ENCODE measurements at places on chromosomes 12 and 14.

DNA sequence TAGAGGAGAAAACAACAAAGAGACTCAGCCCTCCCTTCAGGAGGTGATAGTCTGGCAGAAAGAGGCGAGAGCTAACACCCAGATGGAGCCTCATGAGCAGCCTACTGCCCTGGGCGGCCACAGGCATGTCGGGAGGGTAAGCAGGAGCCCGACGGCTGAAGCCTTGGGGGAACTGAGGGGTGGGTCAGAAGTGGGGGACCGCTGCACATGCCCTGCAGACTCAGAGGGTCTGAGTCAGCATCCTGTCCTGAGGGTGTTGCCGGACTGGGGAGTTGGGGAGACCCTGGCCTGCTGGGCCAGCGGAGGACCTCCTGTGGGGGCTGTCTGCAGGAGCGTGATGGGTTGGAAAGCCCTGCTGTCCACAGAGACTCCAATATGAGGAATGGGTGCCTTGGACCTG lies 15.9 kb upstream of the INF2 start:
- no peak for DNase-seq

- peak; percentile 67 for DNase-seq
These were observed at the start of gene AACS for GRCh38 chr12:125065021-125065918. Gene AACS (plus strand): TSS chr12:125065435. CDS start chr12:125065585, 150 bp downstream.

GRCh38 chr14:98240376-98240775 lies 1031.6 kb downstream of the BCL11B start:
- no peak for DNase-seq

DNA sequence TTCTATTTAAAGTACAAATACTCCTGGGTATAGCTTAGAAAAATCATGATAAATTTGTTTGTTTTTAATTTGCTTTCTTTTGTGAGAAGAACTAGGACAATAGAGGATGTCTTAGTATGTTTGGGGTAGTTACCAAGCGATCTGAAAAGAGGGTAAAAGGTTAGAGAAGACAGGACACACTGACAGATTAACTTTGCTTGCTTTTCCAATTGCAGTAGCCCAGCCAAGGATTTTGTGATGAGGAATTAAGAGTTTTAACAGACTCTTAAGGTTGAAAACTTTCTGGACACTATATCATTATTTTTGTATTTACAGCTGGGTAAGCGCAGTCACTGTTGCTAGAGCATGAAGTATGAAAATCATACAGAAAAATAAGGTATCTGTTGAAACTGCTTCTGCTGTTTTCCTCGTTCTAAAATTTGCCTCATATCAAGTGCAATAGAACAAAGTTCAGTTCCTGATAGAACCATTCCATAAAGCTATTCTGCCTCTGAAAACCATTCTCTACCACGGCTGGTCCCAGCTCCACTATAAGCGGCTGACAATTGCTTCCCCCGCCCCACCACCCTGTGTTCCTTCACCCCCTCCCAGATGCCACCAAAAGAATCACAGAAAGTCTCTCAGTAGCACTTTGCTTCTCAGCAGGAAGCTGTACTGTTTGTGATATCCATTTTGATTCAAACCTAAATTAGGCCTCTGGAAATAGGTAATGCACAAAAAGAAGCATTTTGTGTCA lies 413.4 kb downstream of the BCAT1 start:
- no peak for DNase-seq

- peak; percentile 66 for DNase-seq
These were observed 4.9 kb downstream of the ZBTB39 start for GRCh38 chr12:57001448-57001906.

DNA sequence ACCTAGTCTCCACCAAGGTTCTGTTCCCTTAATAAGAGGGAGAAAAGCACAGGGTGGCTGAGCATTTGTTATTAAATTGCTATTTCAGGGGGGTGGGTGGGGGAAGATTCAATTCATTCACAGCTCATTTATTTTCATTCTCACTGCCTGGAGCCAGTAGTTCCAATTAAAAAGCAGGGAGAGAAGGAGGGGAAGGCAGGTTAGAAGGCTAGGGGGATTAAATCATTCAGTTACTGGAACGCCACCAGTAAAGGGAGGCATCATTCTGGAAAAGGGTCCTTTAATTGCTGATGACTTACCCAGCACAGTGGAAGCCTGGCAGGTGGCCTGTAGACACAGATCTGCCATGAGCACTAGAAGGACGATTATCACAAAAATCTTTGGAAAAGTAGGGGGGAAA lies 47.4 kb downstream of the NIN start:
- no peak for DNase-seq

GRCh38 chr12:121499929-121500793 lies 80.7 kb downstream of the KDM2B start:
- peak; percentile 90 for DNase-seq

- no peak for DNase-seq
These were observed 49.2 kb downstream of the ACACB start for GRCh38 chr12:109165599-109165998.

DNA sequence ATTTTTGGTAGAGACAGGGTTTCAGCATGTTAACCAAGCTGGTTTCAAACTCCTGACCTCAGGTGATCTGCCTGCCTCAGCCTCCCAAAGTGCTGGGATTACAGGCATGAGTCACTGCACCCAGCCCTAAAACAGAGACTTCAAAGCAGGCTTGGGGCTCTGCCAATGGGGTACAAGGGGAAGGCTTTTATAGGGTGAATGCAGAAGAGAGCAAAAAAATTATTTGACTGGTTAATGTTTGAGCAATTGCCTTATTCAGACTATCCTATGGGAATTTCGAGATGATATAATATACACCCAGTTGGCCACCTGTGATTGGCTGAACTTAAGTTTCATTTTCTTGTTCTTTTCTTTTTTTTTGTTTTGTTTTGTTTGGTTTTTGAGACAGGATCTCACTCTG lies 31.5 kb upstream of the ACTN1 start:
- no peak for DNase-seq

GRCh38 chr12:4810219-4810671 lies 90.0 kb downstream of the GALNT8 start:
- DNase-seq, result no peak

- DNase-seq, result no peak
These were observed 41.7 kb downstream of the TTLL5 start for GRCh38 chr14:75702616-75703261.

GRCh38 chr12:124437617-124438436 lies 129.6 kb downstream of the NCOR2 start:
- DNase-seq, result no peak

DNA sequence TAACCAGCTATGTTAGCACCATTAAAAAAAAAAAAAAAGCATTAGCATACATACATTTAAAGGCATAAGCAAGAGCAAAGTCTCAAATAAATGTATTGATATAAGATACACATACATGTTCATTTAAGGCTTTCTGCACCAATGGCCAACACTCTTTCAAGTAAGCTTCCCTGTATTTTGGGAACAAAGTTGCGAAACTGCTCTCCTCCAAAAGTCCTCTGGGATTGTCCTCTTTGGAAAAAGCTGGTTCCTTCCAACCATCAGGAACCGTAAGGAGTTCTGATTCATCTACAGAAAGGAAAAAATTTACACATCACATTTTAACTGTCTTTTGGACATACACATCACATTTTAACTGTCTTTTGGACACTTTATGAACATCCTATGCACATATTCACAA lies 3.2 kb downstream of the KRR1 start:
- no peak for DNase-seq

GRCh38 chr12:132559652-132560363 lies 50.6 kb downstream of the LRCOL1 start:
- peak; percentile 69 for DNase-seq

GRCh38 chr12:58435647-58436046 lies 484.7 kb downstream of the LRIG3 start:
- no peak for DNase-seq

DNA sequence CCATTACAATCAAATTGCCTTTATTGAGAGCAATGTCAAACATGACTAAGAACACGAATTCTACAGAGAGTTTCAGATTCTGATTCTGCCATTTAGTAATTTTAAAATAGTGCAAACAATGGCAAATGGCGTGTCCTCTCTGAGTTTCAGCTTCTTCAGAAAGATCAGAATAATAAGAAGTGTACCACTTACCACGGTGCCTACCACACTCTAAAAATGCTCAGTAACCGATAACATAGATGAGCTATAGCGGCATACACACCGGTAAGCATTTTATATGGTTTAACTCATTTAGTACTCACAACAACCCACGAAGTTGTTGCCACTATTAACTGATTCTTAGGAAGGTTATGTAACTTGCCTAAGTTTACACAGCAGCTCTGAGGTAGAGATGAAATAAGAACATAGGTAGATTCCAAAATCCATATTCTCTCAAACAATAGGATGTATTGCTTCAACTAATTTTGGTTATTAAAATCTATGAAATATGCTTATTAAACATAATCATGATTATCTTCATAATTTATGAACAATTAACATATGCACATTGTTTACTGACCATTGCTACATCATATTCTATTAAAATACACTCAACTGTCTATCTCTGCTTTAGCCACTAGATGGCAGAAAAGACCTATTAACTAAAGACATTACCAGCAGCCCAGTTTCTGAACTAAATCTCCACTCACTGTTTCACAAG lies 38.3 kb downstream of the SLC6A15 start:
- no peak for DNase-seq

DNA sequence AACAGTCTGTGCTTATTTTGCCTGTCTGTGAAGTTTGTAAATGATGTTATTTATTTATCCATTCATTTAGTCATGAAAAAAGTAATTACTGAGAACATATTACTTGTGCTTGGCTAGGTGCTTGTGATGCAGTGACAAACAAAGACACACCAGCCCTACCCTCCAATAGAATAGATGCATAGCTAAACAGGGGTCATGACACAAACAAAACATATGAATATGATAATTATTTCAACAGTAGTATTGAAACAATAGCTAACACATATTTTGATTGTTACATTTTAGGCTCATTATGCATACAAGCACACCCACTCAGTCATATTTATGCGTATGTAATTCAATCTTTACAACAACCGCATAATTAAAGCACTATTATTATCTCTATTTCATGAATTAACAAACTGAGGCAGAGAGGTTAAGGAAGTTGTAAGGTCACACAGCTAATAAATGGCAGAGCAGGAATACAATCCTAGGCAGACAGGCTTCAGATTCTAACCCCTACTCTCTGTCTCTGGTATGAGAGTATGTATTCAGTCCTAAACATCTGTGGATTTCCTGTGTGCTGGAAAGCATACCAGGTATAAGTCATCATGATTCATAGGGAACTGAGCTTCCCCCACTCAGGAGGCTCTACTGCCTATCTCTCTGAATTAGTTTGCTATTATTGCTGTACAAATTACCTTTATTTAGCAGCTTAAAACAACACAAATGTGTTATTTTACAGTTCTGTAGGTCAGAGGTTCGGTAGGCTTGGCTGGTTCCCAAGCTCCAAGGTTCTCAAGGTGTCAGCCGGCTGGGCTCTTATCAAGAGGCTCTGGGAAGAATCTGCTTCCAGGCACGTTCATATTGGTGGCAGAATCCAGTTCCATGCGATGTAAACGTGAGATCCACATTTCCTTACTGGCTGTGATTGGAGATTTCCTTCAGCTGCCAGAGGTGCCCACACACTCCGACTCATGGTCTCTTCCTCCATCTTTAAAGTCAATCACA lies 509.4 kb downstream of the GALC start:
- DNase-seq, result no peak

DNA sequence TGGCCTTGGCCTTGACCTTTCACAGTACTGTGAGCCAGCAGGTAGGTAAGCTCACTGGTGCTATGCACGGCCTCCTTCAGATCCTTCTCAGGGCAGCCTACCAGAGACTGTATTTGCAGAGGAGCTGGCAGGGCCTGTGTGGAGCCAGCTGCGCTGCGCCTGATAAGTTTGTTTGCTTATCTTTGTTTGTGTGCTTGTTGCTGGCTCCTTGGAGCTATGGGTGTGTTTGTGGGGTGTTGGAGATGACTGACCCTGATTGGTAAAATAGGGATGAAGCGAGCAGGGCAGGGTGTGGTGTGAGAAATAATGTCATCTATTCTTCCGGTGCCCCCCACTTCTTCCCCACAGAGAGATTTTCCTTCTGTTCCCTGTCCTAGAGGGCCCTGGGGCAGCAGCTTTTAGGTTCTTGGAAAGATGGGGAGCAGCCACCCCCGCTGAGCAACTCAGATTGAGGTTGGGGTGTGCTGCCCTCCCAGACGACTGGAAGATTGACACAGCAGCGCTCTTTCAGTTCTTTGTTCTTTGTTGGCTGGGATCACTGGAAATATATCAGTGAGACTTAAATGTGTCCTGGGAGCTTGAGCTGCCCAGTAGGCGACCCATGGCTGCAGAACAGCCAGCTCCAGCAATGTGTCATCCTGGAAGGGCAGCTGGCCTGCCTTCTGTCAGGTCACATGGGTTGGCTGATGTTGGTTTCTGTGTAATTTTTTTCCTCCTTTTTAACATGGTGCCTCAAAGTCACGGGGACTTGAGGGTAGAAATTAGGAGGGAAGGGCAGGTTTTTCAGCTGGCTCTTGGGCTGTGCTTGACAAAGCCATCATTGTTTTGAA lies 19.6 kb downstream of the MLXIP start:
- DNase-seq, result no peak

DNA sequence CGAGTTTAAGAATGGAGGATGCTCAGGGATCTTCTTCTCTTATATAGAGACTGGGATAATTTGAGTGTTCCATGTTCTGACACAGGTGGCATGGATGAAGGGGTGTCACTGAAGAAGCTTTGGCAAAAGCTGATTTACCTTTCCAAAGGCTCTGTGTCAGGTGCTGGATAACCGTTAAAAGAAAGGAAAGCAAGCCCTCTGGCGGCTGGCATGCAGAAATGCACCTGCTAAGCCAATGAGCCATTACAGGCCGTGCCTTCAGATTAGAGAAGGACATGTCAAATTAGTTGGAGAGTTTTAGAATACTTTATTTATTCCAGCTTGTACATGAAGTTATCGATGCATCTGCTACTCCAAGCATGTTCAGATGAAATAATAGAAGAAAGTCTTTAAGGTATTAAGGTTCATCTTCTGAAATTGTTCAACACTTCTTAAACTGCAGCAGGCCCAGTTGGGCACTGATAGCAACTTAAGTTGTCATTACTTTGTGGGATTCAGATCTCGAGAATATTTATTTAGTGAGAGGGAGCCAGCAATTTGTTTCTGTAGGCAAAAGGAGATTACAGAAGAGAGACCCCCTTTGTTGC lies 678.2 kb downstream of the NRXN3 start:
- peak; percentile 23 for DNase-seq

- no peak for DNase-seq
These were observed 58.9 kb upstream of the ANKS1B start for GRCh38 chr12:100043631-100044030.

DNA sequence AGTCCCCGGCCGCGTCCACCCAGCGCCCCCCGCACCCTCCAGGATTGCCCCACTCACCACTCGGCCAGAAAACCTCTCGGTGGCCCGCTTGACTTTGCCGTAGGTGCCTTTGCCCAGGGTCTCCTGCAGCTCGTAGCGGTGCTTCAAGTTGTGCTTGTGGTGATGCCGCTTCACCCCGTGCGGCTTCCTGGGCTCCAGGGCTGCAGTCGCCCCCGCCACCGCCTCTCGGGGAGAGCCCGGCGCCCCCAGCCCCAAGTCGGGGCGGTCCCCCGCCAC lies 459 bp downstream of the NUAK1 start:
- no peak for DNase-seq
